ENCODE measurements at places on chromosomes 5 and 9.
A peak's percentile ranks its signal among the peaks of the same experiment; 100 is the strongest.

DNA sequence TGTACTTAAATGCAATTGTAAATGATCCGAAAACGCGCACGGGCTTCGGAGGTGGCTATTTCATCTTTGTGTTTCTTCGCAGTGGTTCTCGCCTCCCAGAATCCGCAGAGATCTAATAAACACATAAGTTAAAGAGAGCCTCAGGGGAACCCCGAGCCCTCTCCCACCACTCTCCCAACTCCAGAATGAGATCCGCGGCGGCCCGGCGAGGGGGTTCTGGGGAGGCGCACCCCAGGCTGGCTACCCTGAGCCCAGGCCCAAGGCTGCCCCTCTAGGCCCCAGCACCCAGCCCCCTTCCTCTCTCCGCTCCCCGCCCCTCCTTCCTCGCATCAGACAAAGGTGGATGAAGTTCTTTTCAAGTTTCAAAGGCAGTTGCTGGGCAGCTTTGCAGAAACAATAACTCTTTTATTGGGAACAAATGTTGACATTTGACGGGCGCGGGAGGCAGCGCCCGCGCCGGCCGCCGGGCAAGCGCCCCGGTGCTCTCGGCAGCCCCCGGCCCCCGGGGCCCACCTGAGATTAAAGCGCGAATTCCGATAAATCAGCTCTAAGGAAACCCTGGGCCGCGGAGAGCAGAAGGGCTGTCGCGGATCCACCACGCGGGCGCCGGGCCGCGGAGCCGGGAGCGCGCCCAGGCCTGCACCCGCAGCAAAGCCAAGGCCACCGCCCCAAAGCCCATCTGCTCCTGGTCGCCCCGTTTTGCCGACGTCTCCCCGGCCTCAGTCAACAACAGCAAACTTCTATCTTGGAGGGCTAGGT, 8.4 kb downstream of the IRX2 start:
- no peak for DNase-seq

- no peak for DNase-seq
These were observed 44.8 kb downstream of the MEGF10 start for GRCh38 chr5:127335381-127335780.

- DNase-seq: no peak
These were observed 141.9 kb downstream of the FRMD3 start for GRCh38 chr9:83396342-83396741.

DNA sequence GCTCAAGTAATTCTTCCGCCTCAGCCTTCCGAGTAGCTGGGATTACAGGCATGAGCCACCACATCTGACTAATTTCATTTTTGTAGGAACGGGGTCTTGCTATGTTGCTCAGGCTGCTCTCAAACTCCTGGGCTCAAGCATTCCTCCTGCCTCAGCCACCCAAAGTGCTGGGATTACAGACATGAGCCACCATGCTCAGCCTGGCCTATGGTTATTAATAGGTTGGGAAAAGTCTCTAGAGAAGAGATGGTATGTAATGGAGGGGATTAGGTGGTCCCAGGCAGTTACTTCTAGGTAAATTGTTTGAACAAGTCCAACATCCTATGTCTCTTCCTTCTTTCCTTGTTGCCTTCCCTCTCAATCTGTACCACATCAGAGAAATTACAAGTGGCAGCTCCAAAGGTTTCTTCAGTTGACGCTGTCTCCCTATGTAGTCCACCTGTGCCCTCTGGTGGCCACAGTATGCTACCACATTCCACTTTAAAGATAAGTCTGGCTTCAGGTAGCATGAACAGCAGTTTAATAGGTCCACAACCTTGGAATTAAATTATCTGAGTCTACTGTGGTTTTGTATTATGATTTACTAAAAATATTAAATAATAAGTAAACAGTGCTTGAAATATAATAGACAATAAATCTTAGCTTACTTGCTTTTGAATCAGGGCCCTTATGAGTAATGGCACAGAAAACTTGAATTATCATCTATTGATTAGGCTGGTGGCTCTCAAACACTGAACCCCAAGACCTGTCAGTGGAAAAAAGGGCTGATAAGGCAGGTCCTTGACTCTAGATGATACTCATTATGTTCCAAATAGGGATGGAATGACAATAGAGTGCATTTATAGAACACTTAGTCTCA, 9.7 kb downstream of the TIGD6 start:
- DNase-seq: peak; percentile 52

DNA sequence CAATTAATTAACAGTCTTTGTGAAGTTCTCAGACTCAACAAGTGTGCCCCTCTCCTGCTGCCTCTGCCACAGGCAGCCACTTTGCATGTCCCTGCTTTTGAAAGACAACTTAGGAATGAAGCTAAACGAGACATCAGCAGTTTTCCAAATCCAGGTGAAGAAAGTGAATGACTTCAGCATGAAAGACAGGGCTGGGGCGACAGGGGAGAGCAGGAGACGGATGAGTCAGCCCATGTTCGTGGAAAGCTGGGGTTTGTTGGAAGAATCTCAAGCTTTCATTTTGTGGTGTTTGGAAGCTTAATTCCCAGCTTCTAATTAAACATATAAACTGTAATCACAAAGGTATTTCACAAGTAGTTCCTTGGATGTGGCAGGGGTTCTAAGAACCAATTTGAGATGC, 207.8 kb upstream of the MAP3K1 start:
- DNase-seq: no peak

GRCh38 chr5:78127875-78128274, 166.6 kb downstream of the AP3B1 start:
- DNase-seq: no peak

DNA sequence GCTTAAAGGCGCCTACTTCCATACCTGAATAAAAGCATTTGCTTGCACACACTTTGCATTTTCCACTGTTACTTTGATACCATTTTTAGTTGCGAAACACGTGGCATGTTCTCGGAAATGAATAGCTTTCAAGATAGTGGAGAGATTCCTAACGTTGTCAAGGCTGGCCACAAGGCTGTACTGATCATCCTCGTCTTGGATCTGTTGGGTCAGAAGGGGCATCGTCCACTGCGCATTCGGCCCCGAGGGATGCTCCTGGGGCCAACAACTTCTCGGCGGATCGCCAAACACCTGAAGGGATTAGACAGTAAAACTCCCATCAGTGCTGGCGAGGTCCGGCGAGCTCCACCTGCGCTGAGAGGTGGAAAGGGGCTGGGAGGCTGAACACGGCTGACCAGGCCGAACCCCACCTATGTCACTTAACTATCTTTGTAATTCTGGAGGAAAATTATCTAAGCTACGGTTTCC, 599 bp downstream of the RAD1 start:
- DNase-seq: no peak

- DNase-seq: no peak
These were observed 144.4 kb upstream of the FSTL4 start for GRCh38 chr5:133756756-133757155.

DNA sequence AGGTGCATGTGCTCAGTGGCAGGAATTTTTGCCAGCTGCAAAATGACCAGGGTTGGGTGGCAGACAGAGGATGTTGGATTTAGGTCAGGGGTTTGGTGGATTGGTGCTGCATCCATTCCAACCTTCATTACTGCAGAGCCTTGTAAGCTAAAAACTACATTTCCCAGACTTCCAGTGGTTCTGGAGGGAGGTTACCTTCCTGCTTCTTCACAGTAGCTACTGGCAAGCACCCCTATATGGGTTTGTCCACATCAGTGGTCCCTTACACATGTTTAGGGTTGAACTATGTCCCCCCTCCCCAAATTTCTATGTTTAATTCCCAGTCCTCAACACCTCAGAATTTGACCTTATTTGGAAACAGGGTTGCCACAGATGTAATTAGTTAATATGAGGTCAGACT, 20.7 kb upstream of the IL17B start:
- no peak for DNase-seq

DNA sequence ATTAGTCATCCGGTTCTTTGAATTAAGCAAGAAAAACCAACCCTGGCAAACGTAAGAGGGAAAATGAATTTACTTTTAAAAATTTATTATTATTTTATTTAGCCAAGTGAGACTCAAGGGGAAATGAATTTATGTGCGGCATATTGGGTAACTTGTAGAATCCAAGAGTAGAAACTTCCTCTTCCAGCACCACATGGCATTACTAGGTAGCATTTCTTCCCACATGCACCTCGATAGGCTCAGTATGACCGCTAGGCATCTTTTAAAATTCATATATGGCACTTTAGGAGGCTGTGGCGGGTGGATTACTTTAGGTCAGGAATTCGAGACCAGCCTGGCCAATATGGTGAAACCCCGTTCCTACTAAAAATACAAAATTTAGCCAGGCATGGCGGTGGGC, 17.6 kb upstream of the MYO10 start:
- DNase-seq: no peak

- no peak for DNase-seq
These were observed 10.0 kb upstream of the ZNF131 start for GRCh38 chr5:43110606-43111170.

GRCh38 chr5:57779383-57780223, 297.0 kb upstream of the ACTBL2 start:
- no peak for DNase-seq

GRCh38 chr9:21465859-21466518, 16.1 kb downstream of the IFNE start:
- DNase-seq: no peak
